ENCODE measurements at places on chromosomes 5 and 9.

GRCh38 chr5:64595031-64595855 is 89.4 kb downstream of the RGS7BP start:
- H3K36me3 ChIP-seq, result no peaks in the 10 kb centered on the region
- H3K4me3 ChIP-seq, result no peak overlapping the region
- H3K27me3 ChIP-seq, result no peaks in the 10 kb centered on the region

DNA sequence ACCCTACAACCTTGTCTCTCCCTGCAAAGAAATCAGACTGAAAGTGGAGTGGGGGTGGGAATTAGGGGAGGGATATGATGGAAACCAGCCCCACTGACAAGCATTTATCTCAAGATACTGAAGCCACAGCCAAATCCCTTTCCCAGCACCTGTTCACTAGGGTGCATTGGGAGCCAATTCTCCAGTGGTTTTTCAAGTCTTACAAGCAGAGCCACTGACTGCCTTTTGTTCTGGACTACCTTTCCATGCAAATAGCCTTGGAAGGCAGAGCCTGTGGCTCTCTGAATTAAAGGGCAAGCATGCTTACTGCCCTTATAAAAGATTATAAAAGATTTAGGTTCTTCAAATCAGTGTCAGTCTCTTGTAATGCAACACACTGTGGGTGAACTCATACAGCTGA is 8.8 kb upstream of the GGTA1 start:
- no peaks in the 10 kb centered on the region for H3K36me3 ChIP-seq
- H3K27me3 ChIP-seq, result no peaks in the 10 kb centered on the region
- H3K4me3 ChIP-seq, result no peak overlapping the region
- peak; percentile 21 for DNase-seq
- no peak overlapping the region for H3K27ac ChIP-seq
- no peaks in the 10 kb centered on the region for H3K4me1 ChIP-seq

GRCh38 chr5:2776337-2777302 is 25.1 kb upstream of the IRX2 start:
- no peak overlapping the region for H3K4me3 ChIP-seq
- H3K36me3 ChIP-seq, result no peaks in the 10 kb centered on the region

- no peaks in the 10 kb centered on the region for H3K27me3 ChIP-seq
- no peak overlapping the region for H3K27ac ChIP-seq
- H3K36me3 ChIP-seq, result no peaks in the 10 kb centered on the region
These were observed 310.7 kb downstream of the HCN1 start for GRCh38 chr5:45385321-45386058.

DNA sequence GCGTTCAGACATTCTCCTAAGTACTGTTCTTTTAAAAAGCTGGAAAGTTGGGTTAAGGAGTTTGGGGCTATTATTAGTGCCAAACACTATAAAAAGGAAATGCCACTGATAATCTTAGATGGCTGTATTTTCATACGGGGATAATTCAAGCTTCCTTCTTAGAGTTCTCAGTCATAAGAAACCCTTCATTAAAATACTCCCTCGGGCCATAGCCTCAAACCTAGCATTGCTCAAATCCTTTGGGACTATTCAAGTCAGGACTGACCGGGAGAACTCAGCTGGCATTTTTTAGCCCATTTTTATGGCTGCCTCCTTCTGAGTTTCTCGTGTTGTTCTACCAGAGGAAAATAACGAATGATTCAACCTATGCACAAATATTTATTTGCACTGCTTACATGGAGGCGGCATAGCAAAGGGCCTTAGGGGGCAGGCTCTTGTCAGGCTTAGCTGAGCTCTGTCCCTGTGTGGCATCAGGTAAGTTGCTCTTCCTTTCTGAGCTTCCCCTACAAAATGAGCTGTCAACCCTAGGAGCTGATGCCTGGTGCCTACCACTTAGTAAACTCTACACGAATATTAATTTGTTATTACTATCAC is 33.5 kb upstream of the ADAM19 start:
- DNase-seq, result no peak
- no peaks in the 10 kb centered on the region for H3K27me3 ChIP-seq
- no peak overlapping the region for H3K4me3 ChIP-seq
- no peaks in the 10 kb centered on the region for H3K36me3 ChIP-seq
- H3K27ac ChIP-seq, result no peak overlapping the region

DNA sequence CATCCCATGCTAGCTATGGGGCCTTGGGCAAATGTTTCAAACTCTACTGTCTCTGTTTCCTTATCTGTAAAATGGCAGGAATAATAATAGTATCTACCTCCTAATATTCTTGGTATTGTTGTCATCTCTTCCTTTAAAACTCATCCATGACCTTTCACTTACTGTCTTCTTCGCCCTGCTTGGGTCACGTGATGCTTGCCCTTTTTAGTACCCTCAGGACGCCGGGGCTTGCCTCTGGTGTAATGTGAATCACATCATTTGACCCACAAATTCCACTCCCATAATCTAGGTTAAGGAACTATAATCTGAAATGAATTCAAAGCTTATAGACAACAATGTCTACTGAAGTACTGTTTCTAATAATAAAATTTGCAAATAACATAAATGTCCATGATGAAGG is 162.7 kb downstream of the DRD1 start:
- DNase-seq, result no peak
- no peaks in the 10 kb centered on the region for H3K36me3 ChIP-seq
- no peak overlapping the region for H3K27ac ChIP-seq
- H3K4me1 ChIP-seq, result no peaks in the 10 kb centered on the region
- H3K27me3 ChIP-seq, result no peaks in the 10 kb centered on the region

- no peak overlapping the region for H3K4me3 ChIP-seq
- peaks cover 1% of the 10 kb centered on the region for H3K4me1 ChIP-seq
- H3K27ac ChIP-seq, result no peak overlapping the region
- DNase-seq, result no peak
- H3K36me3 ChIP-seq, result no peaks in the 10 kb centered on the region
These were observed 88.9 kb upstream of the BNC2 start for GRCh38 chr9:16959391-16959790.

GRCh38 chr5:6372251-6373080 is 5.9 kb downstream of the MED10 start:
- H3K36me3 ChIP-seq, result peaks cover 45% of the 10 kb centered on the region
- peak; percentile 13 for DNase-seq
- peaks cover 6% of the 10 kb centered on the region for H3K4me1 ChIP-seq
- no peak overlapping the region for H3K4me3 ChIP-seq
- H3K27me3 ChIP-seq, result no peaks in the 10 kb centered on the region

DNA sequence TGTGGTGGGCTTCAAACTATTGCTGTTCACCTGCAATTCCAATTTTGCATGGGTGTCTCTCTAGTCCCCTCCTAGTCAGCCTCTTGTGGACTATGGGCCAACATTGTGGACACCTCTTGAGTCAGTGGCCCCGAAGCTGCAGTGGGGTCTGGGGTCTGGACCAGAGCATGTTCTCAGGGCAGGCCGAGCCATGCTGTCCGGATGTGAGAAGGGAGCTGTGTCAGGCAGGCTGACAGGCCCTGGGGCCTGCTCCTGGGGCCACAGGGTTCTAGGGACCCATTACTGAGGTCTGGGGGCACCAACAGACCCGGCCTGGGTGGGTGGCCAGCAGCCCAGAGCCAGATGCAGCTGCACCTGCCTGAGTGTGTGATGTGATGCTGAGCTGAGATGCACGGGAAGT is 16.5 kb upstream of the IRX4 start:
- no peaks in the 10 kb centered on the region for H3K36me3 ChIP-seq
- no peak overlapping the region for H3K27ac ChIP-seq
- H3K27me3 ChIP-seq, result peaks cover 11% of the 10 kb centered on the region
- DNase-seq, result no peak
- H3K4me3 ChIP-seq, result no peak overlapping the region
- H3K4me1 ChIP-seq, result no peaks in the 10 kb centered on the region

DNA sequence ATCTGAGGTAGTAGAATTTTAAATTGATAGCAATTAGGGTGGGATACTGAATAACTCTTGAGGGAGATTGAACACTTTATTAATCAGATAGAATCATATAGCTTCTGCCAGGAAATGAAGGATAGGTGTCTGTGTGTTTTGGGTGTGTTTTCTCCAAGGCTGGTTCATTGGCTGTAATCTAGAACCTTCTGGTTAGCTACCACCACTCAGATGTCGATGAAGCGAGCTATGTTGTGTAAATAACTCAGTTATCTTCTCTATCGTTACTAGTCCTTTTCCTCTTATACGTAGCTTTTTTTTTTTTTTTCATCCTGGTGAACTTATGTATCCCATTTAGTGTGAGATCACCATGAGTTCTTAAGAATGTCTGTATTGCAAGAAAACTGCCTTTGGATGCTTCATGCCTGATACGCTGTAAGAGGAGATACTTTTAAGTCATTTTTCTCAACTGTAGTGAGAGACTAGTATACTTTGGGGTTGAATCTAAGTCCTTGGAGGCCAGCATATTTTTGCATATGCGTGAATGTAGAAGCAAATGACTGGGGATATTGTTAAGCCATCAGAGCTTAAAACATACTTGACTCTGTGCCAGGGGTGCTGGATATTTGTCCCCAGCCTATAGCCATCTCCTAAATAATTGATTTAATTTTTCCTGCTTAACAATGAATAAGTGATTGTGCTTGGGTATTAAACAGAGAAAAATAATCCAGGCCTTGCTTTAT is 2.1 kb downstream of the TNFAIP8 start:
- H3K4me1 ChIP-seq, result peaks cover 27% of the 10 kb centered on the region
- no peak for DNase-seq
- H3K4me3 ChIP-seq, result no peak overlapping the region
- no peaks in the 10 kb centered on the region for H3K36me3 ChIP-seq

- DNase-seq, result peak; percentile 91
- H3K4me1 ChIP-seq, result peaks cover 59% of the 10 kb centered on the region
- H3K36me3 ChIP-seq, result no peaks in the 10 kb centered on the region
- H3K27ac ChIP-seq, result peak overlapping the region; percentile 71
- H3K27me3 ChIP-seq, result no peaks in the 10 kb centered on the region
- H3K4me3 ChIP-seq, result no peak overlapping the region
These were observed 88.9 kb downstream of the LIFR start for GRCh38 chr5:38467353-38468040.

GRCh38 chr5:81524015-81524414 is 130.1 kb upstream of the ACOT12 start:
- H3K27ac ChIP-seq, result no peak overlapping the region
- no peak overlapping the region for H3K4me3 ChIP-seq
- H3K27me3 ChIP-seq, result no peaks in the 10 kb centered on the region
- no peak for DNase-seq
- no peaks in the 10 kb centered on the region for H3K4me1 ChIP-seq
- H3K36me3 ChIP-seq, result no peaks in the 10 kb centered on the region

DNA sequence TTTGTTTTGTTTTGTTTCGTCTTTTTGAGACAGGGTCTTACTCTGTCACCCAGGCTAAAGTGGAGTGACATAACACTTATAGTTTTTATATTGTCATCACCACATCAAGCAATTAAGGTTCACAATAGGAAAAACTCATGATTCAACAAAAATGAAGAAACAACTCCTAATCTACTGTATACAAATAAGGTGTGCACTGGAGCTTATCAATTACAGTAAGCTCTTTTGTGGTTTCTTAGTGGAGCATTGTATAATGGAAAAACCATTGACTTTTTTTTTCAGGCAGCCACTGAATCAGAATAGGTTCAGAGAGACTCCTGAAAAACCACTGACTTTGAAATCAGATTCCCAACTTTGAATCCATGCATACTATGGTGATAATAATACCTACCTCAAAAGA is 10.8 kb upstream of the PLIN2 start:
- no peak overlapping the region for H3K27ac ChIP-seq
- DNase-seq, result no peak
- H3K4me3 ChIP-seq, result no peak overlapping the region
- H3K27me3 ChIP-seq, result no peaks in the 10 kb centered on the region

GRCh38 chr5:123813264-123813663 is 301.3 kb downstream of the CSNK1G3 start:
- no peaks in the 10 kb centered on the region for H3K36me3 ChIP-seq
- H3K27me3 ChIP-seq, result no peaks in the 10 kb centered on the region
- peaks cover 16% of the 10 kb centered on the region for H3K4me1 ChIP-seq
- H3K4me3 ChIP-seq, result no peak overlapping the region

GRCh38 chr5:132841305-132841704 is 10.9 kb upstream of the SHROOM1 start:
- no peak overlapping the region for H3K27ac ChIP-seq
- no peaks in the 10 kb centered on the region for H3K4me1 ChIP-seq
- DNase-seq, result no peak
- no peaks in the 10 kb centered on the region for H3K27me3 ChIP-seq
- no peak overlapping the region for H3K4me3 ChIP-seq
- H3K36me3 ChIP-seq, result no peaks in the 10 kb centered on the region

DNA sequence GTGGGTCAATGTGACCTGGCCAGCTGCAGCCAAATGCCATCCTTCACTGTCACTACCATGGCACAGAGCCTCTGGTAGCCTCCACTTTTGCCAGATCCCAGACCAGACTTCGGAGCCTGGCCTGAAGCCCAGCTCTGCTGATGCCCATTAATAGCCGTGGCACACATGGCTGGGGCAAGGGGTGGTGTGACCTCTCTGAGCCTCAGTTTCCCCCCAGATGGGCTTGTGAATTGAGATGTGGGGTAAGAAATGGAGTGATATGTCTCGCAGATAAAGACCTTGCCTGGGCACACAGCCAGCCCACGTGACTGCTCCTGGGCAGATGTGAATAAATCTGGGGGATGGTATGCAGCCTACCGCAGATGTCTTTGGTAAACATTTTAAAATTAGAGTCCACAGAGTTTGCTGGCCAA is 13.9 kb downstream of the SUSD3 start:
- peaks cover 4% of the 10 kb centered on the region for H3K4me1 ChIP-seq
- no peaks in the 10 kb centered on the region for H3K27me3 ChIP-seq

DNA sequence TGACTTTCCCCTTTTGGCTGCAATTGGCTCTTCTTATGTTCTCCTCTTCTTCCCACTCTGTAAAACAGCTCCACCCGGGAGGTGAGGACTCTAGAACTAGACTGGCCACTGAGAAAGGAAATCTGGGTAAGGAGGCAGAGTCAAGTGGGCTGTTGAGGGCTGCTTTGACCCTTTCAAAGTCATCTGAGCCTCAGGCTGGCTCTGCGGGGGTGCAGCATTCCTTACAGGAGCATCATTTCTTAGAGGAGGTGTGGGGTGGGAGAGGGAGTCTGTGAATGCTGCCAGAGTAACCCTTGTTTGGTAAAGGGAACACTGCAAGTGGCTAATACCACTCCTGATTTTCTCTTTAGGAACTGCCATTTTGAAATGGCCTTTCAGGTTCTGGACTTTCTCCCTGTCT is 377.7 kb upstream of the SMARCA2 start:
- DNase-seq, result no peak
- H3K4me1 ChIP-seq, result no peaks in the 10 kb centered on the region
- no peak overlapping the region for H3K27ac ChIP-seq
- H3K4me3 ChIP-seq, result no peak overlapping the region
- H3K27me3 ChIP-seq, result no peaks in the 10 kb centered on the region
- no peaks in the 10 kb centered on the region for H3K36me3 ChIP-seq

GRCh38 chr9:8382777-8383527 is 583.4 kb upstream of the DMAC1 start:
- H3K36me3 ChIP-seq, result peaks cover 3% of the 10 kb centered on the region
- H3K27me3 ChIP-seq, result no peaks in the 10 kb centered on the region
- no peak overlapping the region for H3K4me3 ChIP-seq
- no peak overlapping the region for H3K27ac ChIP-seq
- no peak for DNase-seq

GRCh38 chr5:123088031-123088805 is 823 bp upstream of the PRDM6 start:
- no peak overlapping the region for H3K27ac ChIP-seq
- H3K27me3 ChIP-seq, result peaks cover 66% of the 10 kb centered on the region
- no peak for DNase-seq
- H3K36me3 ChIP-seq, result no peaks in the 10 kb centered on the region
- H3K4me1 ChIP-seq, result no peaks in the 10 kb centered on the region

GRCh38 chr5:57324861-57325260 is 151.0 kb downstream of the GPBP1 start:
- no peaks in the 10 kb centered on the region for H3K27me3 ChIP-seq
- H3K36me3 ChIP-seq, result no peaks in the 10 kb centered on the region
- peaks cover 31% of the 10 kb centered on the region for H3K4me1 ChIP-seq

GRCh38 chr9:83196946-83197345 is 134.0 kb upstream of the RASEF start:
- H3K36me3 ChIP-seq, result no peaks in the 10 kb centered on the region
- H3K27ac ChIP-seq, result no peak overlapping the region
- no peaks in the 10 kb centered on the region for H3K27me3 ChIP-seq
- DNase-seq, result no peak
- no peak overlapping the region for H3K4me3 ChIP-seq

Data from lung (tissue), 17 donors.